ENCODE measurements at places on chromosomes 6 and 20. TPM values are rescaled to one million over a fixed set of nuclear protein-coding genes. Genes with fewer than 3 reads are reported as not detected.

The RIPOR2 gene
- polyA plus RNA-seq = 6.3 TPM

The PKHD1 gene
- 7.2 TPM for polyA plus RNA-seq

The NKAIN2 gene
- 9.5 TPM for polyA plus RNA-seq

The C20orf202 gene
- polyA plus RNA-seq = 1.6 TPM

The RNF182 gene
- polyA plus RNA-seq = 5.5 TPM

The BPIFA1 gene
- polyA plus RNA-seq = not detected

The ZC3H12D gene
- 0.78 TPM for polyA plus RNA-seq

The RAD21L1 gene
- not detected for polyA plus RNA-seq

The TMEM74B gene
- 13.5 TPM for polyA plus RNA-seq

The FBXL4 gene
- polyA plus RNA-seq = 19.2 TPM

The RING1 gene
- polyA plus RNA-seq = 54.1 TPM

The HLA-DQB2 gene
- polyA plus RNA-seq = 0.50 TPM

The SEL1L2 gene
- polyA plus RNA-seq = not detected

The SLC44A4 gene
- polyA plus RNA-seq = 9.6 TPM

The COL20A1 gene
- 0.31 TPM for polyA plus RNA-seq

The C6orf163 gene
- polyA plus RNA-seq = 7.8 TPM

The DDX43 gene
- 1.1 TPM for polyA plus RNA-seq

The KIFC1 gene
- 53.2 TPM for polyA plus RNA-seq

All from left lung (tissue), 14 donors.